ENCODE measurements at places on chromosomes 4 and X.

DNA sequence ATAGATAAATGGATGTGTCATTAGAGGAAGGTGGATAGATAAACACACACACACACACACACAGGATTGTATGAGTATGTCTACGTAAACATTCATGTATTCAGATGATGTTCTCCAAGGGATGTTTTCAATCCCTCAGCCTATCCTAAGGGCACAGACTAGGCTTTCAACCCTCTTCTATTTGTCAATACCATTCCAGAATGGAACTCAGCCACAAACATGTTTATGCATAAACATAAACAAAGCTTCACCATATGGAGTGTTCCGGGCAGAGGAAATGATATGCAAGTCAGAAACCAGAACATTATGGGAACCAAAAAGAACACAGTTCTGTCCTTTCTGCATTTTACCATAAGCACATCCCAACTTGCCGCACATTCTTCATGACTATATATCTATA is 25.0 kb downstream of the CRMP1 start:
- DNase-seq = no peak

DNA sequence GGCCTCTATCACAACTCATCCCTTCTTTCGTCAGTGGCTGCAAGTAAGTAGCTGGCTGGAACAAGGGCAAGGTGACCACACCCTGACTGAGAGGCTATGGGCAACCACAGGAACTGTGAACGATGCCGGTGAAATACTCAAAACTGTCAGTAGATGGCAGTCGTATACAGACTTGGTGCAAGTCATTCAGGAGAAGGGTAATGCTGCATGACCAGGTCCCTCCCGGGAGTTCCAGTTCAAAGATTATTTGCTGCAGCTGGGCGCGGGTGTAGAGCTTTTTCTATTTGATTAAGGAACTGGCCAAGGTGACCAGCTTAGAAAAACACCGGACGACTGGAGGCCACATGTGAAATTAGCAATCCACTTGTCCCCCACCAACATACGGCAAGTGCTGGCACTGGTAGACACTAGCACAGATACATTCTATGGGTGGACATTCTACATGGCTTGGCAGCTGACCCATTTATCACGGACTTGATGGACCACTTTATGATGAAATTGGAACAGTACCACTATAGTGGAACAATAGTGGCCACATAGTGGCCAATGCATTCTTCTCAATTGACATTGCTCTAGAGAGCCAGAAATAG is 726.6 kb downstream of the TRAM1L1 start:
- DNase-seq = peak; percentile 1

- DNase-seq = no peak
These were observed 22.1 kb upstream of the CEP135 start for GRCh38 chr4:55926610-55927009.

GRCh38 chrX:137982472-137983172 is 416.7 kb downstream of the ZIC3 start:
- no peak for DNase-seq

- DNase-seq = no peak
These were observed 23.6 kb downstream of the CPE start for GRCh38 chr4:165402375-165402774.

DNA sequence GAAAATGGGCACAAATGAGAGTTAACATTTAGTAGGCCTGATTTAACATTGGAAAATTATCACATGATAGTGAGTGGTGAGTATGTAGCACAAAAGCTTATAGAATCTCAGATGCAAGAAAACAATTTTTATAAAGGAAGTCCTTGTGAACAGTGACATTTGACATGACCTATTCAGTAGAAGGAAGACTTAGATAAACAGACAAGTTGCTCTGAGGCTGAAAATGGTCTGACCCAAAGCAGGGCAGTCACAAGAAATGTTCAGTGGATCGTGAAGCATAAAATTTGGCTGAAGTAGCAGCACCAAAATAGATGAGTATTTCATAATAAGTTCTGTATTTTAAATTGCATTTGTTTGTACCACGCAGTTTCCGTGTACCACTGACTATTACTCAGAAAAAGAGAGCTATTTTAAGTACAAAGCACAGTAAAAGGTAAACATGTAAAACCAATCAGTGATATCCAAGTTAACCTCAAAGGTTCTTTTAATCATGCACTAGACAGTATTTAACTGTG is 605.7 kb upstream of the PABPC4L start:
- no peak for DNase-seq
